Forelimb muscle (tissue), 1 donor: ENCODE measurements at places on chromosomes 13 and 19. TPM values are rescaled to one million over a fixed set of nuclear protein-coding genes. Genes with fewer than 3 reads are reported as not detected.

Gene SIX5
- polyA plus RNA-seq = 19.0 TPM

Gene CLDND2
- 1.1 TPM for polyA plus RNA-seq

DNA sequence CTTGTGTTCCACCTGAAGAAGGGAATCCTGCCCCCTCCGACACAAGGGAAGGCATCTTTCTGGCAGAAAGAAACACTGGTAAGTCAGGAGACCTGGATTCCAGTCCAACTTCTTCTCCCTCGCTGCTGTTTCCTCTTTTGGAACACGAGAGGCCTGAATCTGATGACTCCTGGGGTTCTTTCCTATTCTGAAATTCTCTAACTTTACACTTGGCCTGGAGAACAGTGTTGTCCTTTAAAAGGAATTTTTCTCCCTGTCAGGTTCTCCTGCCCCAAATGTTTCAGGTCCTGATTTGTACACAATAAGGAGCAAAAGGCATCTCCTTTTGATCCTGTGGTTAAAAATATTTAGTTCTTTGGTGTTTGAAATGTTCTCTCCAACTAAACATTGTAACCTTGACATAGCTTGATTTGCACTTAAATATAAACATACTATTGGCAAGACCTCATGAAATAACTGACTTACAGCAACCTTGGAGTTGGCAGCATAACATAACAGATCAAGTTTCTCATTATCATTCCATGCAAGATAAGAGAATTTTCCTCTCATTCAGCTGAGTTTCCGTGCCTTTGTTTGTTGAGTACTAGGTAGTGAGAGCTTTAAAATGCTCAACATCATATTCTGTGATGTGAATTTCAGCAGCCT, 244.8 kb downstream of the COG6 start:
- DNase-seq = no peak

DNA sequence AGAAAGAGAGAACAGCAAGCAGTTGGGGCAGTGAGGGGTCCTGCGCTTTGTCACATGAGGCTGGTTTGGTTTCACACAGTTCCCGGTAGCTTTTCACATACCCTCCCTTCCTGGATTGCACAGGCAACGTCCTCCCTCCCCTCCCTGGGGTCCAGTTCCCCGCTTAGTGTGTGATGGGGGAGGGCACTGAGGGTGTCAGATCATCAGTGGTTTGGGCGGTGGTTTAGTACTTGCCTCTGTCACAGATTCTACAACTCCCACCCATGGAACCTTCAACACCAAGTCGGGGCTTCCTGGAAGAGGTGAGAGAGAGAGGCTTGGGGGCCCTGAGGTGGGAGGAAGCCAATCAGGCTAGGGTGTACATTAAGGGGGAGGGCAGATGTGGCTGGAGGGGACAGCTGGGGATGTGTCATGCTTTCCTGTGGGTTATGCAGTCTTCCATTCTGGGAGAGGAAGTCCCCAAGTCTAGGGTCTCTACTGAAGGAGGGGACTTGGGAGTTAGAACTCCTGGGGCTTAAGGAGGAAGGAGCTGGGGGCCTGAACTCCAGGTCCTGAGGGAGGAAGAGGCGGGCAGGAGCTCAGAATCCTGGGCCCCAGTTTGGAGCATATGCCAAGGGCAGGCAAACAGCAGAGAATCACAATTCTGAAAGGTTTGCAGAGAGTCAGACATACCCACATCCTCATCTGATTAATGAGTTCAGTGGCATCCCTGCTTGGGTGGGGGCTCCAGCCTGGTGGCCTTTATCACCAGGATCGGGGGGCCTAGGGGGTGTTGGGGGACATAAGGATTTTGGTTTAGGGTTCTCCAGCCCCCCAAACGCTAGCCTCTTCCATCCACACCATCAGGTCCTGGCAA, at the start of gene NKG7:
Gene NKG7 (minus strand): TSS at position 6 of the 856 bp plus-strand sequence. CDS start 119 bp downstream, outside the sequence.
- no peak for DNase-seq

DNA sequence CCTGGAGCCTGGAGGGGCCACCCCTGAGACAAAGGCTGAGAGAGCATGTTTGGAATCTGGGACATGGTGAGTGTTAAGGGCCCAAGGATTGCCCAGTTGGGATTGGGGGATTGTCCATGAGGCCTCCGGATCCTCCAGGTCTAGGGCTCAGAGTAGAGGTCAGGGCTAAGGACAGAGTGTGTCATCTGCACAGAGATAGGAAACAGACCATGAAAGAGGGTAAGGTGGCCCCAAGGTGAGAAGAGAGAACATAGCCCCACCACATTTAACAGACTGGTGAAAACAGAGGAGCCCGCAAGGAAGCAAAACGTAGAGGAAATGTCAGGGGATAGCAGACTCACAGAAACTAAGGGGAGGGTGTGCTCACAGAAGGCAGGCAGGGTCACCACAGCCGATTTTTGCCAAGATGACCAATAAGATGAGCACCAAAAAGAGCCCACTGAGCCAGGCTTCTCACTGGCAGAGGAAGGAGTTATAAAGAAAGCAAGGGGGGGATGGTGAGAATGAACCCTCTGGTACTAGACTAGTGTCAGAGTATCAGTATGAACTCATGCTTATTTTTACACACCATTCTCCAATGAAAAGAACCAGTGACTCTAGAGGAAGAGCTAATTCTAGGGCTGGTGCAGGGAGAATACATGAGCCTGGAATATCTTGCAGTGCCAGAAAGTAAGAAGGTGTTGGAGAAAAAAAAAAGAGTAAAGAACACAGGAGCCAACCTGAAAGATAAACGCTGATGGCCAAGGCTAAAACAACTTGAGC, 17.5 kb downstream of the DYRK1B start:
- DNase-seq = no peak

DNA sequence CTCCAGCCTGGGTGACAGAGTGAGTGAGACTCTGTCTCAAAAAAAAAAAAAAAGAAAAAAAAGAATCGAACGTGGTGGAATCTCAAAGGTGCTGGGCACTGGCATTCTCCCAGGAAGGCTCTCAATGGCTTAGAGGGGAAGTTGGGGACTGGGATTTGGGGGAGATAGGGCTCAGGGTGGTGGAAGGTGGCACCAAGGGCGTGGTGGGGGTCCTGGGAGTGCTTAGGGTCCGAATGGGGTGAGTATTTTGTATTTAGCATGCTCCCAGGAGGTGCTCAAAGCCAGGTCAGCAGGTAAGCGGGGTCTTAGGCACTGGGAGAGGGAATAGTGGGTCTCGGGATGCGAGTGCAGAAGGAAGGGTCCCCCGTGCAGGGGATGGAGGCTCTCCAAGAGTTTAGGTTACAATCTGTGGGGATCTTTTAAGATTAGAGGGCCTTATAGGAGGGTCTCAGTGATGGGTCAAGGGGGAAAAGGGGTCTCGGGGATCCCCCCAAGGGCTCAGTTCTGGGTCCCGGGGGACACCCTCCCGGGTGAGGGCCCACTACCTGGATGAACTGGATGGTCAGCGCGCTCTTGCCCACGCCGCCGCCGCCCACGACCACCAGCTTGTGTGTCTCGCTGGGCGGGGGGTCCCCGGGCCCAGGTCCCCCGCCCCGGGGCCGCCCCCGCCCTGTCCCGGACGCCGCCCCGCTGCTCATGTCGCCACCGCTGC, 386 bp downstream of the RRAS start:
- no peak for DNase-seq

- no peak for DNase-seq
Observed at GRCh38 chr19:40147693-40148347, 43.4 kb upstream of the MAP3K10 start.

Gene ZNF324B
- polyA plus RNA-seq = 3.3 TPM

Gene CD320
- polyA plus RNA-seq = 23.5 TPM

DNA sequence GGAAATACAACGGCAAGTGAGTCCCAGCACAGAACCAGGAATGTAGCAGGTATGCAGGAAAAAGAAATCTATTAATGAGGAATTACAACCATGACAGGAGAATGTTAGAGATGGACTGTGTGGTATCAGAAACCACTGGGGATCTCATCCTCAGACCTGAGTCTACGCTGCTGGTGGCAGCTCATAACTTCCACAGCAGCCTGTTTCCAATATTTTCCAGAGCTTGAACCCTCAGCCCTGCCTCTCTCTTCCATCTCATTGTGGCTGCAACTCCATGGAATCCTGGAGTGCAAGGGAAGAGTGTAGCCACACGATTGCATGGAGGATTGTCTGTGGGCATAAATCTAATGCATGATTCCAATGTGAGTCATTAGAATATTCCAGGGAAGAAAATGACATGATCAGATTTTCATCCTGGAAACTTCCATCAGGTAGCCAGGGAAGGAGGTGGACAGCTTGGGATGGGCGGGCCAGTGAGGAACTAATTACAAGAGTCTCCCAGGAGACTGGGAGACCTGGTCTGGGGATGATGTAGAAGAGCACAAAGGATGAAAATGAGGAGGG, 14.9 kb downstream of the PLA2G4C start:
- no peak for DNase-seq

Gene KLHL1
- not detected for polyA plus RNA-seq
